GM12892 (cell line): ENCODE measurements at places on chromosomes 1 and 21.
A peak's percentile ranks its signal among the peaks of the same experiment; 100 is the strongest.

- no peak for DNase-seq
These were observed 6.9 kb downstream of the C21orf58 start for GRCh38 chr21:46316708-46317324.

DNA sequence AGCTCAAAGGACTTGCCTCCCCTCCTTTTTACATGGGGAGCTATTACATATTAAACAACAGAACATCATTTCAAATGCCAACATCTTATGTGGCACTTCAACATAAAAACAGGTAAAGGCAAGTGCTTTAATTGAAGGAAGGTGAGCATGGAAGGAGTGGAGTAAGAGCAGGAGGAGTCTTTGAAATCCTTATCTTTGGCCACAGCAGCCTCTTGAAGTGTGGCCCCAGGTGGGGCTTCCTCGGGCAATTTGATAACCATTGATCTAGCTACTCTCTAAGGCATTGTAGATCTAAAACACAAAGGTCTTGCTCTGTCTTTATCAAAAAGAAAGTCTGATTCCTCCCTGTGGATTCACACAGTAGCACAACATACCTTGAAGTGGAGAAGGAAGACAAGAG lies 70.9 kb upstream of the PPP2R5A start:
- no peak for DNase-seq

- no peak for DNase-seq
These were observed 34.0 kb downstream of the PUM1 start for GRCh38 chr1:31031330-31032143.

- no peak for DNase-seq
These were observed 150.8 kb upstream of the C1orf105 start for GRCh38 chr1:172269644-172270043.

DNA sequence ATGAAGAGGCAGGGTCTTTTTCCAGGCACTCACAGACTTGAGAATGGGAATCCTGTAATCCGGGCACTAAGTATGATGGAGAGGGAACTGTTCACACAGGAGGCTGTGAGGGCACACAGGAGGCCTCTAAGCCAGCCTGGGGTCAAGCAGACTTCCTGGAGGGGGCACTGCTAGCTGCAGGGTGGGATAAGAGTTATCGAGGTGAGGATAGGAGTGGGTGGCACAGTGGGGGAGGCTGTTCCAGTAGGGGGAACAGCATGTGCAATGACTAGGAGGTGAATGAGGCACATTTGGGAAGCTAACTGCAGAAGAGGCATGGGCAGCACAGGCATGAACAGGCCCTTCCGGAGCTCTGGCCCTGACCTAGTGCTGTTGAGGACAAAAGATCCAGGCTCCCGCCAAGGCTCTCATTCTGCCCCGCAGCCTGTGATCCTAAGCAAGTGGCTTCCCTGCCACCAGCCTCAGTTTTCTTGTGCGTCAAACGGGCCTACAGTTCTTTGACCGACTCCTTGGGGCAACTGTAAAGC lies 216.7 kb downstream of the TRABD2B start:
- DNase-seq: no peak

DNA sequence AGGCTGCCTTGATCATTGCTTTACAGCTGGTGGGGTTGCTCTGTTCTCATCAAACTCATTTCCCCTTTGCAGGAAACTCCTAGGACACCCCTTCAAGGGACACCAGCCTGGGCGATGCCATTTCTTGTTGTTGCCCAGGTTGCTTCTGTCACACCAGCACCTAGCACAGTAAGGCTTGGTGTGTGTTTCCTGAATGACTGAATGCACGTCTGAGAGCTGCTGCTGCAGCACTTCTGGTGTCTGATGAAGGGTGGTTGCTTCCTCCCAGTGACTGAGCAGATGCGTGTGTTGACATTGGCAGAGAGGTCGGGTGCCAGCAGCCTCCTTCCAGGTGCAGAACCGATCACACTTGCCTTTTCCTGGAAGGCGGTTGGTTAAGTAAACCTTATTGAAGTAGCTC lies 477.4 kb downstream of the CAMTA1 start:
- DNase-seq: no peak

GRCh38 chr1:115648717-115649691 lies 7.2 kb downstream of the VANGL1 start:
- peak; percentile 32 for DNase-seq

- no peak for DNase-seq
These were observed 33.0 kb downstream of the FOXJ3 start for GRCh38 chr1:42302034-42302433.

DNA sequence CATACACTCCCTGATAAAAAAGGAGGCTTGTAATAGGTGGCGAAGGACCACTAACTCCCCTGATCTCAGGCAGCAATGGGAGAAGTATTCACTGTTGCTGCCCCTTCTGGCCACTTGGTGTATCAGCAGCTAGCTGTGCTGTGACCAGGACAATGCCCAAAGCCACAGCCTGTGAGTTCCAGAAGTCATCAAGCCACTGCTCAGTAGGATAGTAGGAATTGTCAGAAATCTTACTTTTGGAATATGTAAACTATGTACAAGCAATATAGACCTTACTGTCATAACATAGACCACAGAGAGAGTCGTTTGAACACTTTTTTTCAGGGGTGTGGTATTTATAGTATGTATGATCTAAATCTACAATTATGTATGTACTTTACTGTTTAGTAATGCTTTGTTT lies 248.3 kb upstream of the CAMK1G start:
- DNase-seq: no peak

DNA sequence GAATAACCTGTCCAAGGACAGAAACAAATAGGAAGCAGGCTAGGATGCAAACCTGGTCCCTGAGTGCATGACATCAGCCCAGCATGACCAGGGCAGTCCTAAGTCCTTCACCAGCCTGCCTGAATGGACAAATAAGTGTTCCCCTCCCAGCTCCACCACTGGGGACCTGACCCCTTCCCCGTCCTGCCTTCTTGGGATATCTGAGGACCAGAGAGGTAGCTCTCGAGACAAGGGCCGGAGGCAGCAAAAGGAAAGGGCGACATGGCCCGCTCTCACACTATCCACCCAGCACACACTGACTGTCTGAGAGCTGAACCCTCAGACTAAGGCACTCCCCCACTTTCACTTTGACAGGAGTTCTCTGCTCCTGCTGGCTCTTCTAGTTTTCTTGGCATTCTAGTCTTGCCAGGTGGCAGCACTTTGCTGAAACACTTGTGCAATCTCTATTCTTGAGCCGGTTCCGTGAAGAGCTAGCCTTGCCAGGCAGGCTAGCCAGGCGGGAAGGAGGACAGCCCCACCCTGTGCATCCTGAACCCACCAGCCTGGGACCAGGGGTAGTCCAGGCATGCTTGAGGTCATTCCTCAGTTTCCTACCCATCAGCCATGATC lies 251.1 kb upstream of the RAB4A start:
- no peak for DNase-seq

GRCh38 chr1:169486281-169487051 lies 722 bp upstream of the SLC19A2 start:
- DNase-seq: no peak

- no peak for DNase-seq
These were observed 573 bp downstream of the PSMG1 start for GRCh38 chr21:39182484-39183271.

DNA sequence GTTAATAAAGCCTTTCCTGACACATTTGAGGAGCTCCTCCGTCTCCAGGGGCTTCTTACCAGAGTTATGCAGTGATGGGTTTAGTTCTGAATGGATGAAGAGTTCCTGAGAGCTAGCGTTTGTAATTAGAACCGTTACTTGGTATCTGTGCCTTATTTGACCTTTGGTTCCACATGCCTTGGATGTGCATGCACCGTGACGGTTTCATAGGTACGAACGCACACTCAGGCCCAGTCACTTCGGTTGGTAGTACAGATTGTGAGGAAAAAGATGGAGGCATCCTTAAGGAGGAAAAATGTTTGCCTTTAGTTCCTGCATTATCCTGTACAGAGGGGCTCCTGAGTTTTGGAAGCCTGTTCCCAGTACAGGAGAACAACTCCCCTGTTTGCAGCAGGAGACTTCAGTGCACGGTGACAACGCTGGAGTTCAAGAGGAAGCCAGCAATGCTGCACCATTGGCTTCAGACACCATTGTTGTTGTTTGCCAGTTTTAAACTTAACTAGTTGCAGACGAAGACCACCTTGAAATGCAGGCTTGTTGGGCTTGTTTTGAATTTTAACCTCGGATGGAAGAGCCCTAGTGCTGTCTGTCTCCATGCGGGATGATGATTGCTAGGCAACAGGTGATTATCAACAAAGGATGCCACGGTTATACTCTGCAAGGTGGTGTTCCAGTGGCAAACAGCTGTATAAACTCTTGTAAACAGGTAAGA lies 8.2 kb downstream of the RBM15 start:
- DNase-seq: no peak

GRCh38 chr1:24996983-24997893 lies 67.2 kb upstream of the RUNX3 start:
- no peak for DNase-seq

DNA sequence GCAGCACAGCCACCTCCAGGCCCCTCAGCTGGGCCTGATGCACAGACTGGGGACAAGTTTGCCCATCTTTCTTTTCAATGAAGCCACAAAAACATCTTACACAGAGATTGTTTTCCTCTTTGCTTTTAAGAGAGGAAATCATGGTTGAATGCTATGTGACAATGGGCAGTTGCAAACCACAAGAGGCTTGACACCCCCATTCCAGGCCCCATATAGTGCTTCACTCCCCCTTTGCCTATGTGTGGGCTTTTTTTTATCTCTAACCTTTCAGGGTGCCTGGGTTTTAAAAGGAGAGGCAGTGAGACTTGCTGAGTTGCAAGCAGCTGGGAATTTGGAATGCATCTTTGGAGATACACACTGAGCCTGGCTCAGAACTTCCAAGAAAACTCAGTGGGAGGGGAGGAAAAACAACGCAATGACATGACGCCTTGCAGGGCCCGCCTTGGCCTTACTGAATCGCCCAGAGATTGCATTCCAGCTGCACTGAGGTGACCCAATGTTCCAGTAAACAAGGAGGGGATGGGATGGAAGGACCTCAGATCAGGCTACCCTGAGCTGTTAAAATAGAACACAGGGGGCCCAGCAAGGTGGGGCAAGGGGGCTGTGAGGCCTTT lies 145.2 kb upstream of the ZNF648 start:
- no peak for DNase-seq
